ENCODE measurements at places on chromosomes 4 and X.

DNA sequence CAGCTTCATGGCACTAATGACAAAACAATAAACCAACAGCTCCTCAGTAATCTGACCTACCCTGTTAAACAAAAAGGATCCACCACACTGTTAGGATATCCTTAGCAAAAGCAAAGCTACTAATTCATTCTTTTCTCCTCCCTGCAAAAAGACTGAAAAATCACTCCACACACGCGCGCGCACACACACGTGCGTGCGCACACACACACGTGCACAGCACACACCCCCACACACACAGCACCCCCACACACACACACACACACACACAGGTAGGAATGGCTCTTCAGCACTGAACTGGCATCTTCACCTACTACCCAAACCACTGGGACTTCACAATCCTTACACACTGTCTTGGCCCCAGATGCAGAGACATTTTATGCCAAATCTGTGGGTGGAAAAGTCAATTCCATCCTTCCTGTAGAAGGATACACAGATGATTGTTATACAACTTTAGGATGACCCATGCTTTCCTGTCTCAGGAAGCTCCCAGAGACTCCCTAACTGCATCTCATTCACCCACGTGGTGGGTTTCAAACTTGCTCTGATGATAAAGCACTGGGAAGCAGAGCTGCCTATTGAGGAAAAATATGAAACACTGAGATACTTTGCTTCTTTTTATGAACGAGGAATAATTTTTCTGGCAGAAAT is 102.5 kb downstream of the TSPAN5 start:
- no peak for DNase-seq

DNA sequence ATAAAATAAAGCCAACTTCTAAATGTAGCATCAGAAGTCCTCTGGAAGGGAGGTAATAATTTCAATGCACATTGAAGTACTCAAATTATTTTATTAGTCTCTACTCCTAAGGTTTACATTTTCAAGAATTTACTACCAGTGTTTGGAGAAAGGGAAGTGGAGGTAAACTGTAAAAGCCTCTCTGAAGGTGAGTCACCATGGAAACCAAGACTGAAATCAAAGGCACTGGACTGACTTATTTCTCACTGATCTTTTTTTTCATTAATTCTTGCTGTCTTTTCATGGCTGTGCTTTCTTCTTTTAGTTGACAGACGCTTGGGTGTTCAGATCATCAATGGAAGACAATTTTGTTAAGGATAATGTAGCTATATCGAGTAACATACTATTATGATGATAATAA is 9.7 kb downstream of the SLC39A8 start:
- no peak for DNase-seq

GRCh38 chr4:5925419-5926200 is 32.7 kb upstream of the CRMP1 start:
- no peak for DNase-seq

DNA sequence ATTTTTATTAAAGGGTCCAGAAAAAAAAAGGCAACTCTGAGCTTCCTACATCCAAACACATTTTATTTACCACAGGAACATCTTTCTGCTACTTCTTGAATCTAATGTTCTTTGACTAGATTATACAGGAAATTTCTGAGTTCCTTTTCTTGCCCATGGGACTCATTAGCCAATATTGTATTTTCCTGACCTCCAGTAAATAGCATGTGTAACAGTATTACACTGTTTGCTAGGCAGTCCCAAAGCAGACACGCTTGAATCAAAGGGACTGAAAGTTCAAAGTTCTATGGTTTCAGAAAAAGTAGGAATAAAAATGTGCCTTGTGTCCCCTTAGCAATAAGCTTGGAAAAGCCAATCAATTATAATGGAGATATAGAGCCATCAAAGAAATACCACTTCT is 57.4 kb downstream of the MOSPD2 start:
- DNase-seq, result no peak

GRCh38 chrX:4844376-4844775 is 1130.9 kb upstream of the PRKX start:
- DNase-seq, result no peak

DNA sequence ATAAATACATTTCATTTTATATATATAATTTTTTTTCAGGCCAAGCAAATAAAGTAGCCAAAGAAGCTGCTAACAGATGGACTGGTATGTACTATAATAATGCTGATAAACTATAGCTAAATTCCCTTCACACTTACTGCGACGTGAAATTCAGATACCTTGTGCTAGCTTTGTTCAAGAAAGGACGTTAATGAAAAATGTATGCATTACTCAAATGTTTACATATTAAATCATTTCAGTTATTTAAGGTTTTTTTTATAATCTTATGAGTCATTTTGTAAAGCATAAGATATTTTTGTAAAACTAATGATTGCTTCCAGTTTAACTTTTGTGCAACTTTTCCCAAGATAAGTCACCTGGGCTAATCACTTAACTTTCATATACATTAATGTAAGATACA is 57.2 kb upstream of the TMEM131L start:
- DNase-seq, result no peak

- no peak for DNase-seq
Measured at GRCh38 chr4:54685810-54686209, 28.1 kb downstream of the KIT start.

- peak; percentile 77 for DNase-seq
Measured at GRCh38 chr4:142405021-142405694, 440.9 kb downstream of the INPP4B start.

DNA sequence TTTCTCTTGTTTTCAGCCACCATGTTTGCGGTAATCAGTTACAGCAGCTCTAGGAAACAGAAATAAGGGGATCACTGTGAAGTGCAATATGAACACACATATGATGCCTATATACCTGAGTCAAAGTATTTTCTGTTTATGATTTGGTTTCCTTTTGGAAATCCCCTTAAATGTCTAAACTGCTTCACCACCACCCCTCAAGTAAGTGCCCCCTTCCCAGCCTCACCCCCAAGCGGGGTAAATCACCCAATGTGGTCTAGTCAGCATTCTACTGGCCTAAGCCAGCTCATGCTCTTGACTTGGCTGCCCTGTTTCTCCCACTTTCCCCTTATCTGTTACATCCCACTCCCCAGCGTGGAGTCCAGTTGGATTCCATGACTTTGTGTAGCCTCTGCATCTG is 176.5 kb downstream of the QDPR start:
- no peak for DNase-seq

- no peak for DNase-seq
Measured at GRCh38 chr4:1713003-1713851, 1.1 kb upstream of the SLBP start.

DNA sequence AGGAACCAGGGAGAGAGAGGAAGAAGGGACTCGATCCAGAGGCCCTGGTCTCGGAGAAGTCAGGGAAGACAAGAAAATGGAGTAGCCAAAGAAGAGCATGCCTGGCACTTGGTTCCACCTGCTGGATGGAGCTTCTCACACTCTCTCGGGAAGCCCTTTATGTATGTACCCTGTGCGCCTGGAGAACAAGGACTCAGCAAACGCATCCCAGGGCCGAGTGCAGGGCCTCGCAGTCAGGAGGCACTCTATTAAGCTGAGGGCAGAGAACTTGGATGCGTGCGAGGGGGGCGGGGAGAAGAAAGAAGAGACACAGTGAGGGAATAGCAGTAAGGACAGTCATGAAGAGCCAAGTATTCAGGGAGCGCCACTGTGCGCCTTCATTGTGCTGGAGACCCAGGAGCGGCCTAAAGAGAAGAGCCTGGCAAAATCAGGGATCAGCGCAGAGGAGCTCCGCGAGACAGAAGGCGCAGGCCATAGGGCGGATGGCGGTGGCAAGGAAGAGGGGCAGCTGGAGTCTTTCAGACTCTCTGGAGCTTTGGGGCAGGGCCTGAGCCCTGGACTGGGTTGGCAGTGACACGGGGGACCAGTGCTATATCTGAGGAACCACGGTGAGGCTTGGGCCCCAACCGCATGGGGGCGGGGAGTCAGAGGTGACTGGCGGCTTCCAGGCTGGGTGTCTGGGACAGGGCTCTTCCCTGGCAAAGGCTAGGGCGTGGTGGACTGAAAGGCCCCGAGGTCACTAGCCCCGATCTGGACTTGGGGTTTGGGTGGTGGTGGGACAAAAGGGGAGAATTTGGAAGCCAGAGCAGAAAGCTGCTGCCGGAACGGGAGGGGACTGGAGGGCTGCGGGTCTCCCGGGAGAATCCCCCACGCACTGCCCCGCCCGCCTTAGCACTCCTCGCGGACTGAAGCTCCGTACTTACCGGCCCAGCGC is 1.9 kb upstream of the SEPTIN6 start:
- no peak for DNase-seq

- DNase-seq, result peak; percentile 85
Measured at GRCh38 chrX:12890467-12890866, 16.0 kb upstream of the TLR8 start.

- DNase-seq, result no peak
Measured at GRCh38 chr4:79049840-79050540, 110.8 kb upstream of the PAQR3 start.

GRCh38 chrX:135421932-135422809 is at the start of gene SMIM10L2A:
Gene SMIM10L2A, plus strand, starts transcription at chrX:135421944. Its CDS starts 188 bp downstream, at chrX:135422132.
- no peak for DNase-seq
